ENCODE measurements at places on chromosomes 1 and 21.
A peak's percentile ranks its signal among the peaks of the same experiment; 100 is the strongest.

DNA sequence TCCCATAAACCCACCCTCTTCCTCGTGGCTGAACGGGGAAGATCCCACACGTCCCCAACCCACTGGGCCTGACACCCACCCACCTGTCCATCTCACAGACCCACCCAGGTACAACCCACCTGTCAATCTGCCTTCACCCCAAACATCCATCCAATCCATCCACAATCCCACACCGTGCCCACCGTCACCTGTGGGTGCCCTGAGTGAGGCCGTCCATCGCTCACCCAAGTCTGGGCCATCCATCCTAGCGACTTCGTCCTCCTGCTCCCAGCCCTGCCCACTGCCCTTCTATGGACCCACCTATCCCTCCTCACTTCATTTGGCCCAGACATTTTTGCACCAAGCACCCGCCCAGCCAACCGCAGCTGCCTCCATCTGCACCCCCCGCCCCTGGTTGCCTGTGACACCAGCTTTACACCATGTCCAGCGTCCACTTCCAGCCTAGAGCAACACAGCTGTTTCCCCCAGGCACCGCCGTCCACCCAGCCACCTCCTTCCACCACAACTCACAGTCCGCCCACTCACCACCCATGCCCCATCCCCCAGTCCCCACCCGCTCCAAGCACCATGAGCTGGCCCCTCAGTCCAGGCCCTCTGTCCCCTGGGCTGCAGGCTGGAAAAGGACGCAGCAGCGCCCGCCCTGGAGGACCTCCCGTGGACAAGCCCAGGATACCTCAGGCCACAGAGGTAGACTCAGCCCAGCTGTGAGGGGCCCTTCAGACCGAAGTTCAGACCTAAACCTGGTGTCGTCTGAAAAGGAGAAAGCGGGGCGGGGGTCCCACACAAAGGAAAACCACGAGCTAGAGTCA, 7.7 kb downstream of the TTLL10 start:
- no peak for DNase-seq

GRCh38 chr1:203521812-203522211, 27.9 kb downstream of the OPTC start:
- DNase-seq: peak; percentile 65

DNA sequence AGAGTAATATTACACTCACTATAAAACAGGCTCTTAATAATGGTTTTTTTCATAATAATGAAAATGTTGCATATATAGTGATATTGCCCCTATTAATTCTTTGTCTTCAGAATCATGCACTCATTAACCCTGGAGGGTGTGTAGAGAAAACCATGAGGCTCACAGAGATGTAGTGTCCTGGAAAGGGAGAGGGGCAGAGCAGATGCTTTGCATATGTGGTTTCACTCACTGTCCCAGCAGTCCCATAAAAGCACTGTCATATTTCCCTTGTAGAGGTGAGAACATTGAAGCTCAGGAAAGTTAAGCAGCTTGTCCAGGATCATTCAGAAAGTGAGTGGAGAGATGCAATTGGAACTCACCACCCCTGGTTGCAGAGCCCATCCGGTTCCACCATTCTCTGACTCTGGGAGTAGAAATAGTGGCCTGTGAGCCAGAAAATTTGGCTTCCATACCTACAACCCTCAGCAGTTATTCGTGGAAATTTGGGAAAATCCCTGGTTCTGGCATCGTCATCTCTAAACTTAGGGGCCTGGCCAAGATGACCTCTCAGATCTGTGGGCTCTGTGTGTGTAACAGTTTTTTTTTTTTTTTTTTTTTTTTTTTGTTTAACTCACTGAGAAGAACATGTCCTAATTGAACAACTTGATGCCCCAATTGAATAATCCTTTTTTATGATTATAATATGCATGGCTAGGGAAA, 86.4 kb downstream of the RGL1 start:
- no peak for DNase-seq

DNA sequence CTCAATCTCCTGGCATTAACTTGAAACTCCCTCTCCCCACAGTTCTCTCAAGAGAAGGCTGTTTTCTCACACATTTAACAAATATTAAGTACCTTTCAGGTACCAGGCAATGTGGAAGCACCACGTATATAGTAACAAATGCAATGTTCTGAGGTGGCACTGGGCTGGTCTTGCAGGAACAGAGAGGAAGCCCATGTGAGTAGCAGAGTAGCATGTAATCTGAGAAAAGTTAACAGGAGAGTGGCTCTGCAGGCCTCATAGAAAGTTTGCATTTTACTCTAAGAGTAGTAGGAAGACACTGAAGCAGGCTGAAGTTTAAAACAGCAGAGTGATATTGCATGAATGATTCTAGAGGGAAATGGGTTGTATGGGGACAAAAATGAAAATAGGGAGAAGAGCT, 21.0 kb downstream of the ZNF281 start:
- DNase-seq: no peak

- DNase-seq: no peak
Observed at GRCh38 chr1:157194731-157195520, 56.7 kb upstream of the ETV3 start.

- DNase-seq: no peak
Observed at GRCh38 chr21:33117101-33117888, 47.4 kb downstream of the OLIG1 start.

DNA sequence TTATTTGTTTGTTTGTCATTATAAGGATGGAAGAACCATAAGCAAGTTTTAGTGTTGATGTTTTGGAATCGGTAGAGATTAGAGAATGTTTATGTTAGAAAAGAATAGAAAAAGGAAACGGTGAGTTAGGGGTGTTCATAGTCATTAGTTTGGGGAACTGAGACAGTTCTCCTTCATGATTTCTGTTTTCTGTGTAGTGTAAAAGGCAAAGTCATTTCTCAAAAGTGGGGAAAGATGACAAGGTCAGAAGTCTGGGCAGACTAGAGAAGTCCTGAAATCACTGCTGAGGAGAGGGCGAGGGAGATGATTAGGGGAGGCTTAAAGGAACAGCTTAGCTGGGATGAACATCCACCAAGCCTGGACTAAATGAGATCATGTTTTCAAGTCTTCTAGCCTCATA, 498.9 kb downstream of the TTLL7 start:
- no peak for DNase-seq
